SK-N-SH (cell line): ENCODE measurements at places on chromosomes 2 and 18.
A peak's percentile ranks its signal among the peaks of the same experiment; 100 is the strongest.

DNA sequence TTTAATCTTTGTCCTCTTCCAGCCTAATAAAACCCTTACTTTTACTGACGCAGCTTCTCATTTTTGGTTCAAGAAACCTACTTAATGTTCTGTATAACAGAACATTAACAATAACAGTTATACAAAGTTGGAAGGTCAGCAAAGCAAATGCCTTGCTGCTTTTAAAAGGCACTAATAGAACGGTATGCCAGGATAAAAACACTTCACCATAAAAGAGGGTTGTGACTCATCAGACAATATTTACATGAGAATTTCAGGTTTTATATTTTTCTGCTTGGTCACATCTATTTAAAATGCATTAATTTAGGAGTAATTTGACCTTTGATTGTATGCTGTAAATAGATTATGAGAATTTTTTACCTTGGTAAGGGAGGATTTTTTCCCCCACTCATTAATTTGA lies 3.0 kb downstream of the KLHL41 start:
- DNase-seq: no peak

- no peak for DNase-seq
Observed at GRCh38 chr2:191335875-191336464, 90.8 kb downstream of the MYO1B start.

DNA sequence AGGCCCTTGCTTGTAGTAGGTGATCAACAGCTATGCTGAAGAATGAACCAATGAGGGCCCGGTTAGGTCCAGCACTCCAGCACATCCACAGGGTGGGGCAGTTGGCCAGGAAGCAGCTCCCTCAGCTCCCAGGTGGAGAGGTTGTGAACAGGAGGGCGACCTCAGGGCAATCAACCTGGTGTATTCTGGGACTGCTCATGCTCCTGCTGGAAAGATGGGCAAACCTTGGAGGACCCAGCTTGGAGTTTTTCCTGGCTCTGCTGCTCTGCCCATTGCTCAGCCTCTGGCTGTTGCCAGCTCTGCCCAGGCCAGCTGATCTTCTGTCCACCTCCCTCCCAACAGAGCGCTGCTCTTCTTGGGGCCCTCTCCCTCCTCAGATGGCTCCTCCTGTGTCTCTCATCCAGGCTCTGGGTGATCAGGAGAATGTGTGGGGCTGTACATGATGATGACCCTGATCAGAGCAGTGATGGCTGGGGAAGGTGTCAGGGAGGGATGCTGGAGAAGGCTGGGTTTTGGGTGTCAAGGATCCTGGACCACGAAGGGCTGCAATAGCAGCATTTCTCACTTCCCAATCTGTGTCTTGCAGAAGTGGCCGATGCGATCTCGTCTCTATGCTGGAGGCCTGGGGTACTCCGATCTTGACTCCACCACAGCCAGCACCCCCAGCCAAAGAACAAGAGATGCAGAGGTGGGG lies 3.4 kb downstream of the TCF23 start:
- no peak for DNase-seq

DNA sequence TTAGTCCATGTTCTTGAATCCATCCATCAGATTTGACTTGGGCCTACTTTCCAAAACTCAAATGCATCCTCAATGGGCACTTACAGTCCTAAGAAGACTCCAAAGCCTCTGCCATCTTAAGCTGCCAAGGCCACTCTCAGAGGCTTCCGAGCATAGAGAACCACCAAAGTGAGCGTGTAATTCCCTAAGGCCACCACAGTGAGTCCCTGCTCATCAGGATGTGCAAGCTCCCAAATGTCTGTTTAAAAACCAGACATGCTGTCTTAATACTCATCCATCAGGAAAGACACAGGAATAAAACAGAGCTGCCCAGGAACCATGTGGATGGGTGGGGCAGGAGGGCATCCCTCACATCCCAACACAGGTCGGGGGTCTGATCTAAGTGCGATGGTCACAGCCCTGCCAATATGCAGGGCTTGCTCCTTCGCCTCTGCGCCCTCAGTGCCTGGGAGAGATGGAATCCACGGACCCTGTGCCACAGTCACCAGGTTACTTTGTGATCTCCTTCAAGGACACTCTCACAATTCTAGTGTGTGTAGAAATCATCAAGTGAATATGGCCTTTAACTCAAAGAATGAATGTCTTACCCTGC lies 80.4 kb downstream of the POLR1A start:
- DNase-seq: no peak

- DNase-seq: no peak
Observed at GRCh38 chr2:47738331-47738730, 44.6 kb upstream of the MSH6 start.

DNA sequence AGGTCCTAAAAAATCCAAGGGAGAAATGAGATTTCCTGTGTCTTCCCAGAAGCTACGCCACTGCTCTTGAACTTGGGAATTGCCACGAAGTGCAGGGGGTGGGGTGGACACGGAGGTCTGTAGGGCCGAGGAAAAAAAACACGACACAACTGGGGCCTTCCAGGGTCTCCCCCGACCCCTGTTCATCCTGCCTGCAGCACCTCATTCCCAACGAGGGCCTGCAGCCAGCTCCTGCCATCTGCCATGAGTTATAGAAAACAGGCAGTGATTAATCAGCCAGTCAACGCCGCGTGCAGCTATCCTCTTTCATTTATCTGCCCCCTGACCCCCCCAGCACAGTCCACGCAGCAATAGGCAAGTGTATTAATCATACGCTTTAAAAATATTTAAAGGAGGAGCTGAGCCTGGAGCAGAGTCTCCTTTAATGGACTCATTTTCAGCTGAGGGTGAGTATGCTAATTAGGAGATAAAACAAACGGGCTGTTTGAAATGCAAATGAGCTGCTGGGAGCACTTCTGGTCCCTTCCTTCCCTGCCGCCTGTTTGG lies 209.9 kb downstream of the TFCP2L1 start:
- peak; percentile 80 for DNase-seq

DNA sequence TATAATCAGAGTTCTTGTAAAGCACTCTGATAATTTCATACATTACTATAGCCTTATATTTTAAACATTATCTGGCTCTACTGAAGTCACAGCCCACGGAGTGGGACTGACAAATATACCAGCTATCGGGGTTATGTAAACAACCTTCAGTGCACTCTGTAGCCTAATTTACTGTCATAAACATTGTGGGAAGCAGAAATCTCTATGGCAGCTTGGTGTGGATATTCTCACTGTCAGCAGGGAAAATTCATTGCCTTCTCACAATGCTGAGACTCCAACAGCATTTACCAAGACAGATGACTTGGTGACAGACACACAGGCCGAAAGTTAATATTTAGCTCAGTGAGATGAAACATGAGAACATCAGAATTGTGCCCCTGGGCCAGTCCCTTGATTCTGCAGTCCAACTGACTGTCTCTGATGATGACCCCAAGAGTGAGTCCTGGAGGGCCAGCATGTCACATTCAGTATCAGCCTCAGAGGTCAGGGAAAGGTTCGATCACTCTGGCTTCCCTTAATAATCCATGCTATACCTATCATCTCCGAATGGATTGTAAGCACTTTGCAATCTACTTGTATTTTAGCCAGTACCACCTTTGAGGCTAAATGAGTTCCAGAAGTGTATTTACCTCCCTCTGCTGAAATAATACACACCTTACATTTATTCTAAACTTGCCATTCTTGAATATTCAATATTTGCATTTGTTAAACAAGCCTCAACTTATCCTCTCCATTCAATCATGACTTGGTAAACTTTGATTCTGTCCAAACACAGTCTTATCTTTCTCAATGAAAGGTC lies 146.2 kb upstream of the OSR1 start:
- DNase-seq: no peak

DNA sequence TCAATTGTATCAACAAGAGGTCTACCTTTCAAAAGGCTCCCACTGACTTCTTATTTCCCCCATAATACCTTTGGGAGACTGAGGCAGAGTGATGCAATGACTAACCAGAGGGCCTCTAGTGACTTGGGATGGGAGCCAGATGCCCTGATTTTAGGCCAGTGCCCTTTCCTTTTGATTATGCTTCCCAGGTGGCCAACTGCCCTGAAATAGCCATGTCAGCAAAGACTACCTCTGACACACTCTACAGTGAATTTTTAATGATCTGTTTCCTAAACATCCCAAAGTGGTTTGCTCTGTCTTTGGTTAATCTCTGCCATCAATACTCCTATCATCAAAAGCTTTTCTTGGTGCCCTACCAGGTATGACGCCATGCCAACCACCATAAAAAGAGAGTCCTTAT lies 65.9 kb upstream of the ZFP36L2 start:
- DNase-seq: no peak

DNA sequence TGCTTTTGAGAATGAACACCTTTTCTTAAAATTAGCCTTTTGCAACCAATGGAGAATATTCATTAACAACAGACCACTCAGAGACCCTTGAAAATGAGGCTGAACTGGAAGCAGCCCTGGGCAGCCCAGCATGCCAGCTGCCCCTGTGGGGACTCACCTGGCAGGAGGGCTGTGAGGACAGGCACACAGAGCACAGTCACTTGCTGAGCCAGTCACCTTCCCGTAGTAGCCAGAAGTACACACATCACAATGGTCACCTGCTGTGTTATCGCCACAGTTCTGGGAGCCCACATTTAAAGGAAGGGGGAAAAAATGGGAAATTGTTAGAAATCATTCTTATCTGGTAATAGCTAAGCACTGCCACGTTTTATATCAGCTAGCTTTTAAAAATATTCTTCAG lies 115.5 kb downstream of the LAMA1 start:
- DNase-seq: no peak

DNA sequence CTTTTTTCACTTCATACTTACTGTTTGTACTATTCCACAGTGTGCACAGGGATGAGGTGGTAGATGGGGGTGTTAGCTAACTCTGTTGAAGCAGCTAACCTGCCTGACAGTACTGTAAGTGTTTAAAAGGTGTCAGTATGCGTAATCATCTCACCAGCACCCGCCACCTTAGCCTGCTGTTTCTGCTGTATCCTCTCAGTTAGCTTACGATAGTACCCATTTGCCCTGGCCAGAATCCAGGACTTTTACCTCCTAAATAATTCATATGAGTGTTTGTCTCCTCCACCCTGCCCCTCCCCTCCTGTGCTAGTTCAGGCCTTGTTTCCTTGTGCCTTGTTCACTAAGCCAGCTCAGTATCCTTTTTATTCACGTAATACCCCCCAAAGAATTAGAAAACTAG lies 34.2 kb downstream of the TRAPPC12 start:
- no peak for DNase-seq

DNA sequence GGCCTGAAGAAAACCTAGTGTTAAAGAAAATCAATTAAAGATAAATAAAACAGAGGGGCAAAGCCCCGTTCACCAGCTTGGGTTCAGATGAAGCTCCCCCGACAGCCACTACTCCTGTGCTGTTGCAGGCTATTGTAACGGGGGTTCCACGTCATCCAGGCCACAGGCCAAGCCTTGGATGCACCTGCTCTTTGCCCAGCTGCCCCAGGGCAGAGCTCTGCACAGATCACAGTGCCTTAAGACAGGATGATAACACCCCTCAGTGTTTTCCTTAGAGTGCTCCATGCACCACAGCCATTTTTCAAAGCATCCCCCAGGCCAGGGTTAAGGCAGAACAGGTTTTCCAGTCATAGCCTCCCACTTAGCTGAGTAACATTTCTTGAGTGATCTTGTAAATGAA lies 32.0 kb downstream of the FASTKD2 start:
- DNase-seq: no peak

DNA sequence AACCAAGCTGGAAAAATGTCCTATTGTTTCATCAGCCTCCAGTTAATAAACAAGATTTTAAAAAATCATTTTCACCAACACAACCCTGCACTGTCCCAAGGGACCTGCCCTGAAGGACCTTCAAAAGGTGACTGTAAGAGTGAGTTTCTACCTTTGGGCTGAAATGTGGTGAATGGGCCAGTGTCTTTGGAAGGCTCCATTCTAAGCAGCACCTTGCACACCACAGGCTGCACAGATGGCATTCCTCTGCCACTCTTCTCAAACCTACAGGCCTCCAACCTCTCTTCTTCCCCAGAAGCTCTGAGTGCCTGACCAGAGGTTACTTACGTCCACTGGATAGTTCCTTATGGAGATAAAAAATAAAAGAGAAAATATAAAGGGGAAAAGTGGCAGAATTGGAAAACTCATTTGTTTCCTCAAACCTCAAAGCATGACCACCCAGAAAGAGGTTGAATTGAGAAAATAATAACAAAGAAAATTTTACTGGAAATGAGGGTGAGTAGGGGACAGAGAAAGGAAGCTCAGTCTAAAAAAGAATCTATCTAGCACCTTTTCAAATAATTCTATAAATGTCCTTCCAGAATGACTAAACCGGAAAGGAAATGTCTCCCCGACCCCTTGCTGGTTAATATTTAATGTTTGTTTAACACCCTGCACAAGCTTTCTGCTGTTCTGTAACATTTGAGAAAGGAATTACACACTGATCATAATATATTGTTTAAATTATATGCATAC lies 175.7 kb downstream of the METTL4 start:
- DNase-seq: no peak

- DNase-seq: no peak
Observed at GRCh38 chr2:96163768-96164429, 18.7 kb upstream of the DUSP2 start.

DNA sequence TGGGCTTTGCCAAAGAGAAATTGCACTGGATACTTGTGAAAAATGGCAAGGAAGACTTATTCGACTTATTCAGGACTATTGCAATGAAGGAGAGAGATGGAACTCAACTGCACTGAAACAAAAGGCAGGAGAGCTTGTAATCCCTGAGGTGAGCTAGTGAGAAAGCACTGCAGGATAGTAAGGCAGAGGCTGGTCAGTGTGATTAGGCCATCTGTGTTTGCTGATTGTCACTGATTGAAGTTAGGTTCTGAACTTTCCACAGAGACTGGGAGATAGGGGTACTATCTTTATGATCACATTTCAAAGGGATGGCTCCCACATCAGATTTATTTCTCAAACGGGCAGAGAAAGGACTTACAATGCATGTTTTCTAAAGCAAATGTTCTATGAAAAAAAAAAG lies 82.9 kb downstream of the SERPINB8 start:
- DNase-seq: no peak

DNA sequence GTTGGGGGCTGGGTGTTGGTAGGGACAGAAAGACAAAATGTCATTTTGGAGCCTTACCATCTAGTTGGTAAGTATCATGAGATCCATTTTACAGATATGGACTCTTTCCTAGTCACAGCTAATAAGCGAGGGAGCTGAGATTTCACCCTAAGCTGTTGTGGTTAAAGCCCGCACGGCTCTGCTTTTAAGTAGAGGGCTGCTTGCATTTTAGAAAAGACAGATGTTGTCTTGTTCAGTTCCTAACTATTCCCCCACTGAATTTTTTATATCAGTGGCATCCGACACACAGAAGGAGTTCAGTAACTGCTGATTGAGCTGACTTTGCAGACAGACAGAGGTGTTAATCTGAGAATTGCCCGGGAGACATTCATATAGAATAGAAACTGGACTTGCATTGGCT lies 3.7 kb downstream of the QPCT start:
- no peak for DNase-seq

GRCh38 chr2:28710545-28710944 lies 41.1 kb upstream of the PPP1CB start:
- no peak for DNase-seq
